NCI-H524 (cell line): ENCODE measurements at places on chromosomes 5 and 9.

GRCh38 chr9:137433349-137433915 is 7.7 kb downstream of the ENTPD8 start:
- DNase-seq: no peak

DNA sequence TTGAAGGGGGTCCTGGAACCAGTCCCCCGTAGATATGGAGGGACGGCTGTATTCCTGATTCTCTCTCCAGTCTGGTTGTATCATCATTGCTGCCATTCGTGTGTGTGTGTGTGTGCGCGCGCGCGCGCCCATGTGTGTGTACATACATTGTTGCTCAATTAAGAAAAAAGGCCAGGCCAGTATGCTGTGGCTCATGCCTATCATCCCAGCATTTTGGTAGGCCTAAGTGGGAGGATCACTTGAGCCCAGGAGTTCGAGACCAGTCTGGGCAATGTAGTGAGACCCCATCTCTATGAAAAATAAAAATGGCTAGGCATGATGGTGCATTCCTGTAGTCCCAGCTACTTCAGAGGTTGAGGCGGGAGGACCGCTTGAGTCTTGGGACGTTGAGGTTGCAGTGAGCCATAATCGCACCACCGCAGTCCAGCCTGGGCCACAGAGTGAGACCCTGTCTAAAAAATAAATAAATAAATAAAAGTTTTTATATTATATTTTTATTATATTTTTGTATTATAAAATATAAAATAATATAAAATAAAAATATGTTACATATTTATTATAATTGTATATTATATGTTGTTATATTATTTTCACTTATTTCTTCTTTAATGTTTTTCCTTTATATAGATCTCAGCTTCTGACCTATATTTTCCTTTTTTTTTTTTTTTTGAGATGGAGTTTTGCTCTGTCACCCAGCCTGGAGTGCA is 53.2 kb downstream of the SPIN1 start:
- DNase-seq: no peak

DNA sequence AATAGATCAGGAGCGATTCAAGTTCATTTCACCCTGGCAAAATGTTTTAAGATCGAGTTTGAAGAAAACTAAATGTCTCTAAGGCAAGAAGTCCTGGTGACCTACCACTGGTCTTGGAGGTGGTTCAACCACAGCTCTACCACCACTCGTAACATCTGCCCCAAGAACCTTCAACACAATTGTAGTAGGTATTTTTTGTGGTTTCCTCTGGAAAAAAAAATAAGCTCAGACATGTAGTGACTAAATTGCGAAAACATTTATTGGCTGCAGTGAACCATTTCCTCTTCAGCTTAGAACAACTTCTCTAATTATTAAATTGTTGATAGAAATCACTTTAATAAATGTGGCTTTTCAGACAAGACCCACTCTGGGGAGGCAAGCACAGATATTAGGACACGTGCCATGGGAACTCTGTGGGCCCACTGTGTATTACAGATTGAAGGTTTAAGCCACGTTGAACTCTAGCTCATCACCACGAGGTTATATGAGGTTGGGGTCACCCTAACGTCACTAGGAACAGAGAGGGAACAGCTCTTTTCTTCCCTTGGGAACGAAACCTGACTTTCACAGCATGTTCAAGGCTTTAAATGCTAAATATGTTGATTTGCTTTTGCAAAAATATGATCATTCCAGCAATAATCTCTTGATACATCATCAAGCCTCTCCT is 142.9 kb downstream of the HSD17B3 start:
- no peak for DNase-seq

GRCh38 chr9:124477211-124477647 is 27.0 kb downstream of the ADGRD2 start:
- DNase-seq: peak; percentile 45

GRCh38 chr5:54669285-54669684 is 151.7 kb downstream of the SNX18 start:
- DNase-seq: peak; percentile 24

DNA sequence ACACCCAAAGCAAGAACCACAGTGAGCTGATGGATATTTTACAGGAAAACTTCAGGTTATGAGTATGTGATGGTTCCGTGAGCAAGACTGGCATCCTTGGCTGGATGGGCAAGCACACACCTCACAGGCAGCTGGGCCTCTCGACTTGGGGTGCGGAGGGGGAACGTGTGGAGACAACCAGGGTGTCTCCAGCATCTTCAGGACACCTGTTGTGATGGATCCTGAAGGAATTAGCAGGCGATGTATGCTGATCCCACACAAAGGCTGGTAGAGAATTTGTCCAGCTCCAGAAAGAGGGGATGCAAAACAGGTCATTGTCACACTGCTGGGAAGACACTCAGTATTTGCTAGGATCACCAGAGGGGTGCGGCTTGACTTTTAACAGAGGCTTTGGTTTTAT is 42.7 kb downstream of the SECISBP2 start:
- DNase-seq: no peak

DNA sequence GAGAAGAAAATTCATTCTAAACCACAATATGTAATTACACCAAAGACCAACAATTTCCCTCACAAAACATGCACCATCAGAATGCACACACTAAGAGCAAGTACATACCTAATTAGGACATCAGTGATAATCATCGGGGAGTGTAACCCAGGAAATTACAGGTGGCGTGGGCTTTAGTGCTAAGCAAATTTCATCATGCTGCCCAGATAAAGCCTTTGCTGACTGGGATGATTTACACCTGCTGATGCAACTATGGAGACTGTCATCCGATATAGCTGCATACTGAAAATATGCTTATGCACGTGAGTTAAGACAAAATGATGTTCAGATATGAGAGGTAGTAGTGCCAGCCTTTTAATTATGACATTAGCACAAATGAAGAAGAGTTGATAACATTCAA is 123.2 kb downstream of the DCP2 start:
- DNase-seq: no peak
